ENCODE measurements at places on chromosomes 1 and 21. TPM values are rescaled to one million over a fixed set of nuclear protein-coding genes. Genes with fewer than 3 reads are reported as not detected.

GRCh38 chr1:7795406-7795805, 11.3 kb downstream of the PER3 start:
- H3K36me3 ChIP-seq: no peaks in the 10 kb centered on the region
- no peaks in the 10 kb centered on the region for H3K4me1 ChIP-seq
- H3K27me3 ChIP-seq: no peaks in the 10 kb centered on the region
- no peak overlapping the region for H3K27ac ChIP-seq
- no peak overlapping the region for H3K4me3 ChIP-seq

GRCh38 chr1:99849744-99850458, at the start of gene AGL:
Gene AGL (plus strand): TSS chr1:99850361. CDS start chr1:99851043, 682 bp downstream.
- H3K4me1 ChIP-seq: peaks cover 5% of the 10 kb centered on the region
- H3K27ac ChIP-seq: peak within 1 kb of the TSS; percentile 89
- peak within 1 kb of the TSS; percentile 43 for H3K4me3 ChIP-seq
- peak; percentile 94 for DNase-seq

Gene C8A
- 5.8 TPM for total RNA-seq

- H3K27me3 ChIP-seq: peaks cover 16% of the 10 kb centered on the region
- H3K27ac ChIP-seq: no peak overlapping the region
- H3K4me3 ChIP-seq: no peak overlapping the region
- H3K36me3 ChIP-seq: no peaks in the 10 kb centered on the region
Measured at GRCh38 chr1:30645807-30646206, 77.6 kb downstream of the MATN1 start.

DNA sequence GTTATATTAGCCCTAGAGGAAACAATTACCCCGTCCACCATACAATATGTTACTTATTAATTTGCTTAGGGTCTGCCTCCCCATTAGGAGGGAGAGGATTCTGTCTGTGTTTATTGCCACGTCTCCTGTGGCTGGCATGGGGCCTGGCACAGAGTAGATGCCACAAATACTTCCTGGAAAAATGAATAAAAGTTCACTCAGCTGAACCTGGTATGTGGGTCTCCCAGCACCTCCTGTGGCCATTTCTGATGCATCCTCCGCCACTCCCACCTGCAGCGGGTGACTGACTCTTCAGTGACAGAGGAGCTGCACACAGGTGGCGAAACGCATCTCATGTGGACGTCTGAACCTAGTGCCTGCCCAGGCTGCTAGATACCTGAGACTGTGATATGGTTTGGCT, 112.7 kb downstream of the CLIC6 start:
- no peaks in the 10 kb centered on the region for H3K27me3 ChIP-seq
- DNase-seq: no peak
- no peaks in the 10 kb centered on the region for H3K4me1 ChIP-seq
- H3K36me3 ChIP-seq: no peaks in the 10 kb centered on the region
- no peak overlapping the region for H3K4me3 ChIP-seq

Gene TNFSF18
- 0.08 TPM for total RNA-seq

Gene NBPF4
- not detected for total RNA-seq

GRCh38 chr1:161944381-161944780, 79.3 kb downstream of the OLFML2B start:
- H3K4me3 ChIP-seq: no peak overlapping the region
- no peaks in the 10 kb centered on the region for H3K27me3 ChIP-seq
- no peaks in the 10 kb centered on the region for H3K36me3 ChIP-seq
- no peak for DNase-seq
- H3K4me1 ChIP-seq: no peaks in the 10 kb centered on the region

Gene ARHGEF16
- total RNA-seq: 21.5 TPM

- H3K27me3 ChIP-seq: no peaks in the 10 kb centered on the region
- peaks cover 21% of the 10 kb centered on the region for H3K4me1 ChIP-seq
- H3K4me3 ChIP-seq: no peak overlapping the region
Measured at GRCh38 chr21:45320261-45321025, 32.7 kb upstream of the POFUT2 start.

GRCh38 chr1:172885411-172885810, 165.3 kb downstream of the TNFSF18 start:
- H3K4me1 ChIP-seq: peaks cover 9% of the 10 kb centered on the region
- no peaks in the 10 kb centered on the region for H3K27me3 ChIP-seq
- H3K4me3 ChIP-seq: no peak overlapping the region
- no peaks in the 10 kb centered on the region for H3K36me3 ChIP-seq

DNA sequence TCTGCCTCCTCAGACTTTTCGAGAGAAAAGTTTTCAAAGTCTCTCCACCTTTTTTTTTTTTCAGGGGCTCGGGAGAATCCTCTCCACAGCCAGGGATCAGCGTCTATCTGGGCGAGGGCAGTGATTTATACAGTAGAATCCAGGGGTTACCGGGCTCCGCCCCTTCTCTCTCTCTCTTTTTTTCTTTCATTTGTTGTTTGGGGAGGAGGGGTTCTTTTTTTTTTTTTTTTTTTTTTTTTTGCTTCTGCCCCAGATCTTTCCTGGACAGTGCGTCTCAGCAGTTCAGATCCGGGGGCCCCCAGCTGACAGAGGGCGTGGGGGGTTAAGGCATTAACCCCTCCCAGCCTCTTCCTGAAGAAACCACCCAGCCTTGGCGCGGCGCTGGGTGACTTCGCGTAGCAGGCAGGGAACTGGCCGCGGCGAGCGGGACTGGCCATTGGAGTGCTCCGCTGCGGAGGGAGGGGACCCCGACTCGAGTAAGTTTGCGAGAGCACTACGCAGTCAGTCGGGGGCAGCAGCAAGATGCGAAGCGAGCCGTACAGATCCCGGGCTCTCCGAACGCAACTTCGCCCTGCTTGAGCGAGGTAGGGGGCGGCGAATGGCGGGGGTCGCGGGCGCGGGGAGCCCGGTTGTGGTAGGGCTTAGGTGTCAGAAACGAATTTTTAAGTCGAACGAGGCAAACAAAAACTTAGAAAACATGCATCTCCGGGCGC, at the start of gene S1PR1:
S1PR1 (plus strand) TSS at position 504 of the 713 bp plus-strand sequence. CDS start 1,966 bp downstream, outside the sequence.
- peaks cover 5% of the 10 kb centered on the region for H3K4me1 ChIP-seq
- H3K36me3 ChIP-seq: no peaks in the 10 kb centered on the region
- peak within 1 kb of the TSS; percentile 81 for H3K4me3 ChIP-seq

Gene CLCA1
- total RNA-seq: 42.9 TPM

DNA sequence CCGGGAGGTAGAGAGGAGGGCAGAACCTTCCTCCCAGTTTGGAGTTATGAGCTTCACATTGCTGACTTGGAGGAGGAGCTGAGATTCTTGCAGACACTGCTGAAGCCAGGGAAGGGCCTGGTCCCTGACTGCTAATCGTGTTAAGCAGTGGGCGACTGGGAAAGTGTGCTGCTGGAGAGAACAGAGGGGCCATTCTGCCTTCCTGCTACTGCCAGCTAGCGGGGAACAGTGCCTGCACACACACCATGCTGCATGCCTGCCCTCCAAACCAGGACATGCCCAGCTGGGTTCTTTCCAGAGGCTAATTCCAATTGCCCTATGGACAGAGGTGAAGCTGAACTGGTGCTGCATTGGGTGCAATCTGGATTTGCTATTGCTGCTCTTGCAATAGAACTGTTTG, 281.4 kb downstream of the AJAP1 start:
- H3K27ac ChIP-seq: no peak overlapping the region
- H3K4me3 ChIP-seq: no peak overlapping the region
- no peaks in the 10 kb centered on the region for H3K4me1 ChIP-seq
- DNase-seq: no peak
- H3K27me3 ChIP-seq: no peaks in the 10 kb centered on the region
- H3K36me3 ChIP-seq: no peaks in the 10 kb centered on the region

DNA sequence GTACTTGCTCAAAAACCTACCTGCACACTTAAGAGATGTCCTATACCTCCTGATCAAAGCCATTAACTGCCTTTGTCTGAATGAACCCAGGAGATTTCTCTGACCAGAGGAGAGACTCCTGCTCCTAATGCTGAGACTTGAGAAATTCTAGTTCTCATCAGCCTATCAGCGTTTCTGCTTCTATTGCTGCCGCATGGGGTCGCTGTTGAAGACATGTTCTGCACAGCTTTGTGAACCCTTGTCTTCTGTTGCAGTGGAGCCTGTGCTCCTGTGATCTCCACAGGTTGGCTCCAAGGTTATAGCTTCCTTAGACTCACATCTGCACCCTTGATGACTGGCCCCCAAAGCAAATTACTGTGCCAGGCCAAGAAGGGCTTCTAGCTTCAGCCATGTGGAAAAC, 40.2 kb downstream of the EDN2 start:
- H3K4me1 ChIP-seq: peaks cover 3% of the 10 kb centered on the region
- DNase-seq: no peak
- no peak overlapping the region for H3K27ac ChIP-seq
- H3K27me3 ChIP-seq: no peaks in the 10 kb centered on the region
- H3K4me3 ChIP-seq: no peak overlapping the region

GRCh38 chr1:235766794-235767285, 99.9 kb downstream of the LYST start:
- DNase-seq: no peak
- H3K36me3 ChIP-seq: no peaks in the 10 kb centered on the region
- H3K27ac ChIP-seq: no peak overlapping the region
- no peaks in the 10 kb centered on the region for H3K4me1 ChIP-seq
- H3K4me3 ChIP-seq: no peak overlapping the region
- H3K27me3 ChIP-seq: no peaks in the 10 kb centered on the region

DNA sequence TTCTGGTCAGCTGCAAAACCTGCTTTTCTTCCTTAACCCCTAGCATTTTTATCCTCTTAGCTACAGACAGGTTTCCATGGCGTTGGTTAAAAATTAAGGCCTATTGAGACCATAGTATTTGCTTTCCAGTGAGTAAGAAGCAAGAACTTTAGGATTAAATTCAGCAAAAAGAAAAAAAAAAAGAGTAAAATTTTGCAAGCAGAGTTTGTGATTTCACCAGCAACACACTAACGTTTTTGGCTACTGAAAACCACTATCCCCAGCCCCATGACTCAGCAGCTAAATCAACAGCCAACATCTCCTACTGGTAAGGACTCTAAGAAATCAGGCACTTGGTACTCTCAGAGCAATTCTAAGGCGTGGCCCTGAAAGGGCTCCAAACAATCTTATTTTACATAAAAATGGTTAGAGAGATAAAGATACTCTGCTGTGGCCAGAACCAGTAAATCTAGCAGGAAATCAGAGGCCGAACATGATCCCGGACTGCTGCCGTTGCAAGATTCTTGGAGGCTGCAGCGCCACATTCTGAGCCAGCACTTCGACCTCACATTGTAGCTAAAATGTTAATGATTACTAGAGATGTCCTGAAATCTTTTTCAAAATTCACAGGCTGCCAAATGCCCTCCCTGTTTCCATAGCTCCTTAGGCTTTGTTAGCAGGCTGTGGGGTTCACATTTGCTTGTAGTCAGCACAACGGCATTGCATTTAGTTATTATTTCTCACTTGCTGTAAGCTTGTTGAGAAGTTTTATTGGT, 1.6 kb upstream of the ENO1 start:
- H3K27me3 ChIP-seq: no peaks in the 10 kb centered on the region
- H3K36me3 ChIP-seq: no peaks in the 10 kb centered on the region
- peak; percentile 67 for DNase-seq

GRCh38 chr1:238123201-238123600, 232.5 kb upstream of the ZP4 start:
- no peak overlapping the region for H3K27ac ChIP-seq
- DNase-seq: no peak
- H3K27me3 ChIP-seq: no peaks in the 10 kb centered on the region
- H3K4me1 ChIP-seq: no peaks in the 10 kb centered on the region

- H3K27me3 ChIP-seq: no peaks in the 10 kb centered on the region
- DNase-seq: peak; percentile 48
- H3K27ac ChIP-seq: peak overlapping the region; percentile 33
- no peak overlapping the region for H3K4me3 ChIP-seq
Measured at GRCh38 chr1:230863449-230863848, 4.9 kb downstream of the C1orf198 start.

Gene OR2T27
- total RNA-seq: not detected

All from hepatocyte (in vitro differentiated cells).